ENCODE measurements at places on chromosomes 16 and 17. TPM values are rescaled to one million over a fixed set of nuclear protein-coding genes. Genes with fewer than 3 reads are reported as not detected.

Gene CCDC154
- 0.88 TPM for total RNA-seq

DNA sequence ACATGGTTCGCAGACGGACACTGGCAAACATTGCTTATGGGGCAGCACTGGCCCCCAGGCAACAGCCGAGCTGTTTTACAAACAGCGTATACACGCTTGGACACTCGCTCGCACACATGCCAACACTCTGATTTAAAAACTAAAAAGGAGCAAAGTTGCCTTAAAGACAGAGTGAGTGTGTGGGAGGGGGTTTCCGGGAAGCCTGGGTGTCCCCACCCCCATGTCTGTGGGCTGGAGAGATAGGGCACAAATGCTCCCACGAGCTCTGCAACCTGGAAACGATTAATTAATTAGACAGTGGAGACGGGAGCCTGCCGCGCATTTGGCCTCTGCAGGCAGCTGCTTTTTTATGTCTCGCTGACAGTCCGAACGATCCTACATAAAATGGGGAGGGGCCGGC is 107.9 kb upstream of the ZNF469 start:
- DNase-seq, result no peak

GRCh38 chr17:55434721-55435120 is 13.1 kb upstream of the MMD start:
- DNase-seq, result no peak

GRCh38 chr16:10172848-10173655 is 9.2 kb downstream of the GRIN2A start:
- no peak for DNase-seq

- DNase-seq, result no peak
Observed at GRCh38 chr17:49963626-49964302, 5.2 kb upstream of the DLX4 start.

DNA sequence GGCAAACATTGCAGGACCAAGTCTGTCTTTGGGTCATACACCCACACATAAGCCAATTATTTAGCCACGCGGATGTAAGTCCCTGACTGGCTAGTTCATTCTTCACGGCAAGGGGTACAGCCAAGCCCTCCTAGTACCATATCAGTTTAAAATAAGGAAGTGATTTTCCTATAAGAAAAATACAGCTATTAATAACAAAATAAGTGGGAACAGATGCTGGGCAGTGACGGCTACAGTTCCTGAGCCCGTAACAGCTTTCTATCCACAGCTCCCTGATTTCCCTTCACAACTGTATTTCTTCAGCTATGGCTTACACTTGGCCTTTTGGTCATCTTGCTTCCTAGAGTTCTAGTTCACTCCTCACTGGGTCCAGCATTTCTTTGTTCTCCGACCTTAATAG is 542.4 kb upstream of the C16orf82 start:
- no peak for DNase-seq
